Activated T-cell treated with anti-CD3 and anti-CD28 coated beads for 1 hour (primary cell): ENCODE measurements at places on chromosomes 11 and 22.
A peak's percentile ranks its signal among the peaks of the same experiment; 100 is the strongest.

DNA sequence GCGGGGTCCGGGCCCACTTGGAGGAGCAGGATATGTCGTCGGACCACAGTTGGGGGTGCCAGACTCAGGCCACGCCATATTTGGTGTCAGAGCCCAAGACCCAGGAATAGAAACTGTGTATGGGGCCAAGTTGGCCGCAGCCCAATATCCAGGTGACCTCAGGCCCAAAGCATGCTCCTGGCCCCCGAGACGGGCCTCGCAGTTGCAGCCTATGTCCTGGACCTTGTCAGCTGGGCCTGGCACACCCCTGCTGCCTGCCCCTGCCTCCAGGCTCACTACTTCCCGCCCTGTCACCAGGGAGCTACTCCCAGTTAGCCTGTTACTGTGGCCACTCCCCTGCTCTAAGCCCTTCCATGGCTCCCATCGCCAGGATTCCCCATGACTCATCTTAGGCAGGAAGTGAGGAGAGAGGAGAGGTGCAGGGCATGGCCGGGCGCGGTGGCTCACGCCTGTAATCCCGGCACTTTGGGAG is 23.1 kb downstream of the A4GALT start:
- no peak for DNase-seq

DNA sequence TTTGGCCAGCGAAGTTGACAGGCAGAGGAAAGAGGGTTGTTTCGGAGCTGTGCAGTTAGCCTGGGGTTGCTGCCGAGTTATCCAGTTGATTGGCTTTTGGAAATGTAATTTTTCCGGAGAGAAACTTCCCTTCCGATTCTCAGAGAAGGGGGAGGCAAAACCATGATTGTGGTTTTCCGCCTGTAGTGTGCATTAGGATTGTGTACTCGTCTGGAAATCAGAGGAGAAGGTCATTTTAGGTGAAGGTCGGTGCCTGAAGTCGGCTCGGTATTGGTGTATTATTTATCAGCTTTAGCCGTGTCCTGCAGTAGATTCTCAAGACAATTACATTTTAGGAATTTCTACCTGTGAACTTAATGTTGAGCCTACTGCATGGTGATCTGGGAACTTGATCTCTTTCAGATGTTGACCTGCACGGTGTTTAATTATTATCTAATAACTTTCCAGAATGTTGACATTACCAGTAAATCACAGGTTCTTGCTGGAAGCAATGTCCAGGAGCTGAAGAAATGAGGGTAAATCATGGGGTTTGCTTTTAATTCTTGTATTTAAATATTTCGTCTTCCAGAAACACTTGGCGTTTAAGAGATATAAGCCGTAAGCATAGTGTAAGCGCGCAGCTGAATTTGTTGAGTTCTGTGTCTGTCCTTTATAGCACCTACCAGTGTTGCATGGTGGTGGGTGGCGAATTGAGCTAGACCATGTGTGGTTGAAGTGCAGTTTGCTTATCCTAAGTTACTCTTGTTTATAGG is 1.3 kb downstream of the ARHGEF12 start:
- DNase-seq: no peak

DNA sequence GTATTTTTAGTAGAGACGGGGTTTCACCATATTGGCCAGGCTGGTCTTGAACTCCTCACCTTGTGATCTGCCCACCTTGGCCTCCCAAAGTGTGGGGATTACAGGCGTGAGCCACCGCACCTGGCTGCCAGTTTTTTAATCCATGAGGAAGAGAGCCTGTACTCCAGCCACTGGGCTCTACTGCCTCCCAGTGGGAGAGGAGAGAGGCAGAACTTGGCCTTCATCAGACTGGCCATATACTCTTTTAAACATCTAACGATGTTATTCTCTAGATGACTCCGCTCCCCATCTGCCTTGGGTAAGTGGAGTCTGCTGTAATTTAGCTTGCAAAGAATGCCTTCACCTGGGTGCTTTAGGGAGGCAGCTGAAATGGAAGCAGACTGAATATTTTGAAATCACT is 34.6 kb downstream of the SLC6A5 start:
- no peak for DNase-seq

DNA sequence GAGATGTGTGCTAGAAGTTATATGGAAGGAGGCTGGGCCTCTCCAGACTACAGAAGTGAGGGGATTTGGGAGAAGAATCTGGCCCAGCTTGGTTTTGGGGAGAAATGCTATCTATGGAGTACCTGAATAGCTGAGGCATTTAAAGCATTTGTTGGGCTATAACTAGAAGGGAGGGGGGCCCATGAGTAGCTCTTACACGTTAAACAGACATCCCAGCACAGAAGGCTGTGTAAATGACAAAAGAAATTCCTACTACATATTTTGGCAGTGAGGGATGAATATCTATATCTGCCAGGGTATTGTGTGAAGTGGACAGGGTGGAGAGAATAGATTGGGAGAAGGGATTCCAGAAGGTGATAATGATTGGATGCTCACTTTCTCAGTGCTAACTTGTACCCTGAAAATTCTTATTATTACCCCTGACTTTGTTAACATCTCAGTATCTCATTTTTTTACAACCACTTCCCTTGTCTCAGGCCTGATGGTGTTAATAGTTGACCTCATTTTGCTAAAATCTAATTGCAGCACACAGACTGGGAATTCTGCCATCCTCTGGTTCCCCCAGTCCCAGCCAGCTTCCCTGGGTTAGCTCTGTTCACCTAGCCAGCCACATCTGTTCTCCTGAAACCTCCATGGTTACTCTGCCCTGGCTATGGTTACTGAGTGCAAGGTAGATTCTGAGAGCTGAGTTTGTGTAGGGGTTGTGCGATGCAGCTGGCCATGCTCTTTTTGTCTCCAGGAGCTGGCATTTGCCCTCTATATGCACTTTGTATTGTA is 28.8 kb upstream of the RRM1 start:
- no peak for DNase-seq

- no peak for DNase-seq
Observed at GRCh38 chr11:86395061-86395551, 20.4 kb downstream of the CCDC81 start.

DNA sequence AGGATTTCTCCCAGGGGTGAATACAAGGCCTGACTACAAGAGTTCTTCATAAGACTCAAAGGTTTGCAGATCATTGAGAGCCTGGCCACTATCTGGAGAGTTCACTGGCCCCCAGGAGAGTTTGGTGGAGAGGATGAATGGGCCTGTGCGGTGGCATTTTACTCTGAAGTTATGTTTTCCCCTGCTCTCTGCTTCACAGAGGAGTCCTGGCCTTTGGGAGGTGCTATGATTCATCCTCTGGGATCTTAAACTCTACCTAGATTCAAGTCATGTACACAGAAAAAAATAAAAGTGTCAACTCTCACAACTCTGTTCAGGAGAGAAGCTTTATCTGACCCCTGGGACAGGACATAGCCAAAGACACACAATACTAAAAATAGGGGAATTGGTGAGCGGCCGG is 159.1 kb upstream of the CARD18 start:
- DNase-seq: no peak

GRCh38 chr22:39592081-39593065 is 21.8 kb downstream of the CACNA1I start:
- DNase-seq: no peak

- DNase-seq: no peak
Observed at GRCh38 chr11:115745066-115745465, 240.9 kb upstream of the CADM1 start.

GRCh38 chr11:555780-556661 is 4.5 kb downstream of the LMNTD2 start:
- no peak for DNase-seq

GRCh38 chr11:115710426-115710825 is 206.2 kb upstream of the CADM1 start:
- no peak for DNase-seq

DNA sequence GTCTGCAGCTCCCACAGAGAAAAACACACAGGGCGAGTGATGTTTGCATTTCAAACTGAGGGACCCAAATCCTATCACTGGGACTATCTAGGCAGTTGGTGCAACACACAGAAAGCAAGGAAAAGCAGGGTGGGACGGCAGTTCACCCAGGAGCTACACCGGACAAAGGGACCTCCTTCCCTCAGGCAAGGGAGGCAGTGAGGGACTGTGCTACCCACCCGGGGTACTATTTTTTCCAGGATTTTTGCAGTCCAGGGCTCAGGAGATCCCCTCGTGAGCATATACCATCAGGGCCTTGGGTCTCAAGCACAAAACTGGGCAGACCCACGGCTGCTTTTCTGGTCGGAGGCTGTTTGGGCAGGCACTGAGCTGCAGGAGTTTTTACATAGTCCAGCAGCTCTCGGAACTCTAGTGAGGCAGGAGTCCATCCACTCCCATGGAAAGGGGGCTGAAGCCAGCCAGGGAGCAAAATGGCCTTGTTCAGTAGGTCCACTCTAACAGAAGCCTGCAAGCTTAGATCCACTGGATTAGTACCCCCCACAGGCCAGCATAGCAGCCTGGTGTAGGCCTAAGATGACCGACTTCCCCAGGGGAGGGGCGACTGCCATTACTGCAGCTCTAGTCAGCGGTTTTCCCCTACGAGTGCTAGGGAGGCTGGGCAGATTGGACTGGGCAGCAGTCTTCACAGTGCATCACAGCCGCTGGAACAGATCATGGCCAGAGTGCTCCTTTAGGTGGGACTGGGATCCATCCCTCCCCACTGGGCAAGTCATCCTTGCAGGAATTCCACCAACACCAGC is 28.2 kb downstream of the CARD18 start:
- no peak for DNase-seq

GRCh38 chr11:848380-848931 is 5.8 kb downstream of the TSPAN4 start:
- DNase-seq: peak; percentile 55

- no peak for DNase-seq
Observed at GRCh38 chr11:43943931-43944751, 1.7 kb downstream of the C11orf96 start.

GRCh38 chr22:50571264-50572175 is 6.7 kb downstream of the CPT1B start:
- no peak for DNase-seq

GRCh38 chr11:128889657-128890213 is 1.4 kb upstream of the KCNJ5 start:
- DNase-seq: no peak

DNA sequence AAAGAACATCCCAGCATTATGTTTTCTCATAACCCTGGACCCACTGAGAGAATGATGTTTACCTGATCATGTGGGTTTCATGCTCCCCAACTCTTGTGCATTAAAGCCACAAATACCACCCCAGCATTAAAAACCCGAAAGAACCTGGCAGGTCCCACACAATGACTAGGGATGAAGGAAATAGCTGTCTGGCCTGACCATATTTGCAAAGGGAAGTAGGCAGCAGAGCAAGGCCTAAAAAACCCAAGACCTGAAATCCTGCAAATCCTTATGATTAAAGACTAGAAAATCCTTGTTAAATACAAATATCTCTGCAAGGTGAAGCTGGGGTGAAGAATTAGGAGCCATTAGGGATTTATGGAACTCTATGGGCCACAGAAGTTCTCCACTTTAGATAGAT is 23.7 kb downstream of the PAK1 start:
- no peak for DNase-seq
